ENCODE measurements at places on chromosomes 2 and 18.

GRCh38 chr18:62904396-62905285 lies 189.3 kb downstream of the PHLPP1 start:
- DNase-seq, result peak; percentile 29

DNA sequence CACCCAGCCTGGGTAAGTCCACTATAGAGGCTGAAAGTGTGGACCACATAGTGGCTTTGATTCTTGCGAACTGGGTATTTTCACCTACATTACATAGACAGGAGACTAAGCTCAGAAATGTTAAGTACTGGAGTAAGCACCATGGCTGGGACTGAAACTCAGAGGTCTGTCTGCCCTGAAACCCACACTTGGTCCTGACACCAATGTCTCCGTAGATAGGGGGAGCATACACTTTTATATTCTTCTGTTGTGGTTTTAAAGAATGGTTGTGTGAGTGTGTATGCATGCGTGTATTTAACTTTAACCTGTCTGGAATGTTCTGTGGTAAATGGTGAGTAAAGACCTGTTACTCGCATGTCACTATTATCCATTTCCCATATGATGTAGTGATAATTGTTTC lies 10.3 kb upstream of the NPPC start:
- DNase-seq, result no peak

- no peak for DNase-seq
These were observed 178.9 kb upstream of the FANCL start for GRCh38 chr2:58419983-58420382.

GRCh38 chr18:32138332-32138982 lies 46.8 kb downstream of the RNF138 start:
- no peak for DNase-seq

DNA sequence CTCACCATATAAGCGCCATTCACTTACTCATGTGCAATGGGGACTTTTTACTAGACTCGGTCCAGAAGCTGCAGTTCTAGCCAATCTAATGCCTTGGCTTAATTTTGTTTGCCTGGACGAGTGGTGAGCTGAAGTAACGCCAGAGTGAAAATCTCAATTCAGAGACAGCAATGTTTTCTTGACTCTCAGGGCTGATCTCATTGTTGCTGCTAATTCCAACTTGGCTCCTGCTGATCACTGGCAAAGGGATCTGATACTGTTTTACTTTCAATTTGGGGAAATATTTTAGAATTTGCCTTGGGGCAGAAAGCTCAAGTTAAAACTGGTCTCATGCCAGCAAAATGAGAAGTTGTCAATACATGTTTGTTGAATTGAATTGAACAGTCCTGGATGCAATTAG lies 906.6 kb upstream of the CDH2 start:
- peak; percentile 23 for DNase-seq

DNA sequence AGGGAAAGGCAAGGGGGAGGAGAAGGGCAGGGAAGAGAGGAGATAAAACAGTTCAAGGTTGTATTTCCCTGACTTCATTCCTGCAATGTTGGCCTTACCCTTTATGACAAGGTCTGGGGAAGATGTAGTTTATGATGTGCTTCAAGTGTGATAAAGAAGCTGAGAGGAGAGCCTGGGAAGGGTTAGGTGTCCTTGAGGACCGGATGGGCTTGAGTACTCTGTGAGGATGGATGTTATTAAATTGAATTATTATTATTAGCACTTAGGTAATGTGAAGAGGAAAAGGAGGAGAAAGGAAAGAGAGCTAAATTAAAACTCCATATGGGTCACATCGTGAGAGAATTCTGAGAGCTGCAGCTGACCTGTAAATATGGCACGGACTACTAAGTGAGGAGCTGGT lies 719.4 kb upstream of the CELF4 start:
- DNase-seq, result no peak

- no peak for DNase-seq
These were observed 210.6 kb downstream of the CAMKMT start for GRCh38 chr2:44572196-44572900.

All from Ammon's horn (tissue), 1 donor.